ENCODE measurements at places on chromosomes 3 and 15.

DNA sequence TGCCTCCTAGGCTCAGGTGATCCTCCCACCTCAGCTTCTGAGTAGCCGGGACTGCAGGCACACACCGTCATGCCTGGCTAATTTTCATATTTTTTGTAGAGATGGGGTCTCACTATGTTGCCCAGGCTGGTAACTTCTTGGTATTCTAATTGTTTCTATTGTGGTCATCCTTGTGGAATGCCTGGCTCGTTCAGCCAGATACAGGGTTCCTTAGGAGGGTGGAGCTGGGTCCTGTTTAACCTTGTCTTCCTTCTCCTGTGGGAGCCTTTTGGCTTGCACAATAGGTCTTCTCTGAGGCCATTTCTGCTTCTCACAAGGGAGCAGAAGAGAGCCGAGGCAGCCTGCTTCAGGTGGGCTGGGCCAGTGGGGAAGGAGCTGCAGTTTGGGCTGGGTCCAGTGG lies 15.7 kb downstream of the PLEKHO2 start:
- DNase-seq, result no peak

GRCh38 chr15:48177383-48177765 lies 721 bp downstream of the MYEF2 start:
- DNase-seq, result no peak

DNA sequence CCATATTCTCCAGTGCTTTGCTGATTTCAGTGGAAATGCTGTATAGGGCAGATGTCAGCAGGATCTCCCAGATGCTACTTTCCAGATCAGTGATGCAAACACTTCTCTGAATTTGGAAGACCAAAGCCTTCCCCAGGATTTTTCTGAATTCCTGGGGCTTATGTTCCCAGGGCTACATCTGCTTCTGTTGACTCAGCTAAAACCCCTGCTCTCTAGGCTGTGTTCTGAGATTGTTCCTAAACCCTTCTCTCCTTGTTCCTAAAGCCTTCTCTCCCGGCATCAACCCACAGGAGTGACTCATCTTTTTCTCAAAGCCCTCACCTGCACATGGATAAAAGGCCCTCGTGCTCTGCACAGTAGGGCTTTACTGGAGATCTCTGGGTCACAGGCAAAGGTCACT lies 35.5 kb downstream of the FAH start:
- DNase-seq, result no peak

DNA sequence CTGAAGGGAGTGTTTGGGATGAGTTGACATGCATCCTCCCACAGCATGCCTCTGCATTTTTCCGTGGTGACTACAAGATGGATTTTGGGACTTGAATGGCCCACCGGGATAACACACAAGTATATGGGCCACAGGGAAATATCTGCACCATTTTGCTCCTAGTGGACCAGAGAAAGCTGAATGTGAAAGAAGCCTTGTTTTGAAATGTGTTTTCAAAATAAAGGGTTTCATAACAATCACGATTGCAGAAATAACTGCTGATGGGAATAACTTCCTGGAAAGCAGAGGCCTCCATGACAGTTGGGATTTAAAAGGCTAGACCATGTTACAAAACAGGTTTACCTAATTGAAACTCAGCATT lies 77.5 kb upstream of the PRR23C start:
- no peak for DNase-seq

GRCh38 chr3:151117047-151117446 lies 31.6 kb downstream of the MED12L start:
- DNase-seq, result no peak

DNA sequence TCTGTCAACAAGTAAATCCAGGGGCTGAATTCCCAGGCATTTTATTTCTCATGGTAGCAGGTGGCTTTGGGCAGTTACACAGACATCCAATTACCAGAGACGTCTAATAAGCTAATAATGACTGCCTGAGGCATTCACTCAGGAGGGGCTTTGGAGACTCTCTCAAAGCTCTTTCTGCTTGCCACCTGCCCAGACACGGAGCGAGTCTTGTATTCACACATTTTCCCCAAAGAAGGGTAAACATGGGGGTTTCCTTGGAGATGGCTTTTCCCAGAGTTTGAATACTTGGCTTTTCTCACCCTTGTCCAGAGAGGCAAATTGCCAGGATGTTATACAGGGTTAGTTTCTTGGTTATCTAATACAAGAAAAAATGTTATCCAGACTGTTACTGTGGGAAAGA lies 132.6 kb downstream of the DIPK2A start:
- DNase-seq, result no peak

GRCh38 chr3:70984776-70985482 lies 598.6 kb downstream of the FOXP1 start:
- DNase-seq, result no peak

GRCh38 chr3:169666376-169667165 lies 3.1 kb upstream of the MECOM start:
- no peak for DNase-seq

DNA sequence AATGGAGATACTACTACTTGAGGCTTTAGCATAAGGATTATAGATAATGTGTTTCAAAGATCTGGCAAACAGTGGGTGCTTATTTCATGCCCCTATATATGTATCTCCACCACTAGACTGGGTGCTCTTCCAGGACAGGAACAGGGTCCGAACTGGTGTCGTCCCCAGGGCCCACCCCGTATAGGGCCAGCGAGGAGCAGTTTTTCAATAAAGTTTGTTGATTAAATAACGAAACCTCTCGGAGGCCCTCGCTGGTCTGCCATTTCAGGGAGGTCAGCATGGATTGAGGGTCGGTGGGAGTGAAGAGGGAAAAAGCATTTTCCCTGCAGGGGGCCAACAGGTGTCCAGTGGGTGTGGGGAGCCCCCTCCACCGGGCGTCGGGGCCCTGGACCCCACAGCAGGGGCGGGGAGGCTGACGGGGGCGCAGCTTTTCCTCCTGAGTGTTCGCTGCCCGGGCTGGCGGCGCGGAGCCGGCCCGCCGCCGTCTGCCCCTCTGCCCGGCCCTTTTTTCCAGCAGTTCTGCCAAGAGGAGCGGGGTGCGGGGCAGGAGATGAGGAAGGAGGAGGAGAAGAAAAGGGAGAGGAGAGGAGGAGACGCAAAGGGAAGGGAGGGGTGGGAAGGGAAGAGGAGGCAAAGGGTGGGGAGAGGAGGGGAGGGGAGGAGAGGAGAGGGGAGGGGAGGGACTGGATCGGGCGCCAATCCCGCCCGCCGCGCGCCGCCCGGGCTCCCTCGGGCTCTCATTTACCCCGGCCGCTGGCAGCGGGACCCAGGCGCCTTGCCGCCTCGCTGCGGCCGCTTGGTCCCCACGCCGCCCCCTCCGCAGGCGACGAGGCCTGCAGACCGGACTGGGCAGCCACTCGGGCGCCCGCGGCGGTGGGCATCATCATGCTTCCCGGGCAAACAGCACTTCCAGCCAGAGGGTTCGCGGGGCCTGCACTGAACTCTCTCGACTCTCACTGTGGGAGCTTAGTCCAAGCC lies 66.3 kb downstream of the ISG20 start:
- DNase-seq, result no peak

GRCh38 chr3:119530456-119530855 lies 29.0 kb downstream of the CD80 start:
- no peak for DNase-seq

DNA sequence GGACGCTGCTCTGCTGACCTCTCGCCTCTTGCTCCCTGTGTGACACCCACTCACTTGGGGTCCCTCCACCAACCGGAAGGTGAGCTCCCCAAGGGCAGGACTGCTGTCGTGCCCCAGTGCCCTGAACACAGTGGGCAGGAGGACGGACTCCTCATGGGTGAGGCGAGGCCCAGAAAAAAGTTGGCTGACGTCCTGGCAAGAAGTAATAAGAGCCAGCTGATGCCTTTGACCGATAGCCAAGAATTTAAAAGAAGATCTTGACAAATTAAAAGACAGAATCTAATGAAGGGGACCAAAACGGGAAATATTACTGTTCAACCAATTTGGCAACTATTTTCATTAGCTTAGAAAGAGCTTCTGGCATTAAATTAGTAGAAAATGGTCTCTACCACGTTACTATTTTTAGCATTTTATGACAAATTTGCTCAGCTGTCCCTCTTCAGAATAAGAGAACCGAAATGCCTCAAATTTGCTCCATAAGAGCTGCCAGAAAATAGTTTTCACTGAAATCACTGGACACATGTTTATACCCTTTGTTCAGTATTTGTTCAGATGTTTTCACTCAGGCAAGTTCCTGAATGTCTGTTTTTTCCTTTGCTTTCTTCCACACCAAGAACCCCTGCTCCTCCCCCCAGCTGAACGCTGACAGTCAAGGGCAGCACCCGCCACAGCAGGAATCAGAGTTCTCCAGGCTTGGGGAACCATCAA lies 60.5 kb downstream of the XXYLT1 start:
- no peak for DNase-seq

- no peak for DNase-seq
Measured at GRCh38 chr3:172666873-172667694, 43.8 kb downstream of the NCEH1 start.

DNA sequence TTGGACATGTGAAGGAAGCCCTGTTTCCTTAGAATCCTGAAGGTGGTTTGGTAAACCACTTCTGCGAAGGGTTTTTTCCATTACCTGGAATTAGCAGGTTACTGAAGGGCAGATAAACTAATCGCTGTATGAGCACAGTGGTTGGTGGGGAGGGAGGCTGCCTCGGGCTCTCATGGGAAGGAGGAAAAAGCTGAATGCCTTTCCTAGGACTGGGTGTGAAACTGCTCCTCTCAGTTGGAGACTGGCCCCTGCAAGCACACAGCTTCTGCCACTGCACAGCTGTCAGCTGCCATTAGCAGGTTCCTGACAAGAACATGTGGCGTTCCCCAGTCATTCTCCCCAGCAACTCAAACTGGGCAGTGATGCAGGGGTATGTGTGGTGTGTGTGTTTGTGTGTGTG lies 376.3 kb downstream of the GAP43 start:
- no peak for DNase-seq

GRCh38 chr15:100627789-100628395 lies 25.5 kb downstream of the ASB7 start:
- DNase-seq, result no peak

- DNase-seq, result no peak
Measured at GRCh38 chr15:50143255-50143860, 24.3 kb upstream of the ATP8B4 start.

GRCh38 chr15:41661078-41661517 lies 893 bp downstream of the MGA start:
- DNase-seq, result no peak

- no peak for DNase-seq
Measured at GRCh38 chr15:60745469-60746061, 266.6 kb upstream of the ICE2 start.

DNA sequence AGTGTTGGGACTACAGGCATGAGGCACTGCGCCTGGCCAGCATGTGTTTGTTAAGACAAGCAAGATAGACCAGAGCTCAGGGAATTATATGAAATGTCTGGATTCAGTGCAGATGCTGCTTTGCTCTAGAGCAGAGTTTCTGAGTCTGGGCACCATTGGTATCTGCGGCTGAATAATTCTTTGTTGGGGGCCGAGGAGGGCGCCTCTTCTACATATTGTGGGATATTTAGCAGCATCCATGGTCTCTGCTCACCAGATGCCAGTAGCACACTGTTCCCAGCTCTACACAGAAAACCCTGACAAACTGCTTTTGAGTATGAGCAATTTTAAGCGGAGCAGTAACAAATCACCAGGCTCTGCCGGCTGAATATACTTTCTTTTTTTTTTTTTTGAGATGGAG lies 3.6 kb upstream of the LDHAL6B start:
- DNase-seq, result no peak

DNA sequence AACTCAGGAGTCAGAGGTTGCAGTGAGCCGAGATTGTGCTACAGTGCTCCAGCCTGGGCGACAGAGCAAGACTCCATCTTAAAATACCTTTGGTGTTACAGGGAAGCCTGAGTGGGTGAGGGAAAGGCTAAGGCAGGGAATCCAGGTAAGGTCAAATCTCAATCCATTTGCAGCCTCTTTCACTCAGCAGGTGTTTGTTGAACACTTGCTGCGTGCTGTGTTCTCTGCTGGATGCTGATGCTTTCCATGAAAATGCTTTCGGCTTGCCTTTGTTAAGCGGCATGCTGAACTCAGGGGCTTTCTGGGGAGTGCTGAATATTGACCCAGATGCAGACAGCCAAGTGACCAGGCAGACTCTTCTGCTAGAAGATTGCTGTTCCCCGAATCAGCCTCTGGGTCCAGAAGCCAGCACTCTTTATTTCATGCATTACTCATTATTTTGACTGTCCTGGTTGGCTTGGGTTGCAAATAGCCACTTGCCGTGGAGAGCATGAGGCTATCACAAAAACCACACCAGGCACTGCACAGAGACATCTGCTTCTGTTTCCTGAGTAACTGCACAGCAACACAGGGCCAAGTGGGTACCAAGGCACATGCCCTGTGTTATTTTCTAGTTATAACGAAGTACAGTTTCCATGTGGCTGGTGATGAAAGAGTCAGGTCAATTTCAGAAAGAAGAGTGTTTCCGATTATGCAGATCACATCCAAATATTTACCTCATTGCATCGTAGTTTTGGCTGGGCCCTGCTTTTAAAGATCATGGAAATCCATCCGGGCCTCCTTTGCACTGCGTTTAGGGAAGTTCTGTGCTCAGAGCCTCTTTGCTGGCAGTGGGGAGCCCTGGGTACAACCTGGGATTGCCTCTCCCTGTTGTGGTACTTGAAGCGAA lies 88.6 kb downstream of the THSD4 start:
- DNase-seq, result no peak

DNA sequence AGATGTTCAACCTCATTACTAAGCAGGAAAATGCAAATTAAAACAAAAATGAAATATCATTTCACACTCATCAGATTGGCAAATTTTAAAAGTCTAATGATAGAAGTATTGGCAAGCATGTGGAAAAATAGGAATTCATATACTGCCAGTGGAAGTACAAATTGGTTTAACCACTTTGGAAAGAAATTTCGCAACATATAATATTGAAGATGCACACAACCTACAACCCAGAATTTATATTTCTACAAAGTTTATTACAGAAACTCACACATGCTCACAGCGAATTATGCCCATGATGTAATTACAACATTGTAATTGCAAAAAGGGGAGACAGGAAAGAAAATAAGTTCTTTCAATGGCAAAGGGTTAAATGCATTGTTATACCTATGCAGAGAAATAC lies 324.1 kb downstream of the IGSF11 start:
- no peak for DNase-seq

DNA sequence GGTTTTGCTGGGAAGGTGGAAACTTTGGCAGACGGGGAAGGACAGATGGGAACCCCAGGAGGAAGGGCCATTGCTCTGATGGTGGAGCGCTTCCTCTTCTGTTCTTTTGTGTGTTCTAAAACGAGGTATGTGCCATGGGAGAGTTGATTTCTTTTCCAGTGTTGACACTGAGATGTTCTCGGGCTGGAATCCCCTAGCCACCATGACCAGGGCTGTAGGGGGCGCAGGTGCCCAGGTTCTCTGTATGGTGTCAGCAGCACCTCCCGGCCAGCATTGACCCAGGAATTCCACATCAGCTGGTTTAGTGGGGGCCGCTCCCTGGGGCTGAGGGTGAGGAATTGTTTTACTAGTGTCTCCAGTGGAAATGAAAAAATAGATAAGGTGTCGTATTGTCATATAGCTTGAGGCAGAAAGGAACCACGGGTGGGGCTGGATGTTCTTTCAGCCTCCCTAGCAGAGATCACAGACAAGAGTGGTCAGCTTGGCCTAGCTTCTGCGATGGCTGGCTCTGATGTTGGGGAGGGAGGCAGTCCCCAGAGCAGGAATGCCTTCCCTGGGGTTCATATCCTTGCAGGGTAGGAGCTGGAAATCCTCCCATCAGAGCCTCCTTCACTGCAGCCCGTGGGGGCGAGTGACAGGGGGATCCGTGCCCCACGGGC lies 34.2 kb upstream of the ACAD9 start:
- DNase-seq, result no peak
